ENCODE measurements at places on chromosomes 7 and 10. TPM values are rescaled to one million over a fixed set of nuclear protein-coding genes. Genes with fewer than 3 reads are reported as not detected.

SORBS1 gene
- total RNA-seq, result 0.73 TPM

GIMAP1 gene
- total RNA-seq, result 4.9 TPM

SYT15 gene
- 1.5 TPM for total RNA-seq

GRCh38 chr10:7412237-7412927 is 1.5 kb upstream of the SFMBT2 start:
- DNase-seq, result no peak

DNA sequence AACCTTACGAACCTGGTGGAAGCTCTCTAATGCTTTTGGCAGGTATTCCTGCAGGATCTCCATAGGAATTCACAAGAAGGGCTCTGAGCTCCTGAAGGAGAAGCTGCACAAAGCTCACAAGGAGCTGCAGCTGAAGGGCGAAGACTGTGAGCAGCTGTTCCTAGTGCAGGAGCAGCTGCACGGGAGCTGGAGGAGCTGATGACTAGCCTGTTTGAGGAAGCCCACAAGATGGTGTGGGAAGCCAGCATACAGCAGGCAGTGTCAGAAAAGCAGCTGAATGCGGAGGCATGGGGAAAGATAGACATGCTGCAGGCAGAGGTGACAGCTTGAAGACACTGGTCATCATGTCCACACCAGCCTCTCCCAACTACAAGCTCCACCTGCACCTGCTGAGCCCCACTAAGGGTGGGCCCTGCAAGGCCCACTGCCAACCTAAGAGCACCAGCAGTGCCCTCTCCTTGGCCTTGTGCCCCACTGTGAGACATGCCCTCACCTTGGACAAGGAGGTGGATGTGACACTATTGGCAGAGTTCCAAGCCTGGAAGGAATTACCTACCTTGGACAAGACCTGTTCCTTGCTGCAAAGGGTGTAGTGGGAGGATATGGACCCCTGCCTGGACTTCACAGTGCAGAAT is 250.6 kb downstream of the BBS9 start:
- no peak for DNase-seq

- no peak for DNase-seq
Observed at GRCh38 chr10:129321727-129322126, 145.3 kb upstream of the MGMT start.
